Stimulated activated naive CD4-positive, alpha-beta T cell (primary cell): ENCODE measurements at places on chromosomes 4 and X.
A peak's percentile ranks its signal among the peaks of the same experiment; 100 is the strongest.

GRCh38 chrX:96432647-96433046 is 252.0 kb upstream of the DIAPH2 start:
- DNase-seq: no peak

GRCh38 chrX:53587795-53588420 is 98.6 kb downstream of the HUWE1 start:
- no peak for DNase-seq

DNA sequence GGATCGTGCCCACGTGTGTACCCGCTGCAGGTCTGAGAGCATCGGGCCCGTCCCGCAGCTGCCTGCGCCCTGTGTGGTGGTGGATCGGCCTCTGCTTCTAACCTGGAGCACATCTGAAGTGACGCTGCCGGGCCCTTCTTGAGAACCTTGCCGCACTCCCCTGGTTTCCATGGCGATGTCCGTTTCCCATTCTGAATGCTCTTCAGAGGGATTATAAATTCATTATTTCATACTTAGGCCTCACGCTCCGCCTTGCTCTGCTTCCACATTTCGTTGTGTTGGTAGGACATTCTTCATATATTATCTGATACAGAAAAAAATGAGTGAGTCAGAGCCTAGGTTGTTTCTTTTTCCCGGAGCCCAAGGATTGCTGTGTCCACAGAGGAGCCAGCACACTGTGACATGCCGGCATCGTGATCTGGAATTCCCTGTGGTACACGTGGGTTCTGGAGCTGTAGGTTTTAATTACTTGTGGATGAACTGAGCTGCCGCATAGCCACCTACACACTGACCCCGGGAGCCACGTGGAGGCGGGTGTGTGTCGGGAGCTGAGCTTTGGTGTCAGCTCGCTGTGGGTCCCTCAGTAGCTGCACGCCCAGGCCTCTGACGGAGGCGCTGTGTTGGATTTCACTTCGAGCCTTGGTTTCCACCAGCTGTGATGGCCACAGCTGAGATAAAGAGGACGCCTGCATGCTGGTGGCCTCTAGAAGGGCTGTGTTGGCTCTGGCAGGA is 63.4 kb downstream of the PSAPL1 start:
- no peak for DNase-seq

GRCh38 chrX:119231936-119232445 is 4.1 kb upstream of the PGRMC1 start:
- no peak for DNase-seq

- DNase-seq: no peak
These were observed 64.2 kb downstream of the PPP2R2C start for GRCh38 chr4:6408263-6408662.

DNA sequence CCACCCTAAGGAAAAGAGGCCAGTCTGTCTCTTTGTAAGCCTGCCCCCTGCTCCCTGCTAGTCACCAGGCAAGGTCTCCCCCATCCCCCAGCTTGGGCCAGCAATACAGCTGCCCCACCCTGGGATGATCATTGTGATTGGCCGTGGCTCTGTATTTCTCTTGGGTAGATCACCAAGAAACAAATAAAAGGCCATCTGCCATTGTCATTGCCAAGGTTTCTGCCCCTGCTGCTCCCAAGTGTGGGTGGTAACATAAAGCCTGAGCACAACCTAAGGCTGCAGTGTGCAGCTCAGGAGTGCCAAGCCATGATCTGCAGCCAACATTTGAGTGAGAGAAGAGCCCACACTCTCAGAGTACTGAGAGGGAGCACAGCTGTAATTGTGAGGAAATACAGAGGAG is 241.0 kb upstream of the POF1B start:
- DNase-seq: no peak

- no peak for DNase-seq
These were observed 6.5 kb downstream of the WFS1 start for GRCh38 chr4:6275898-6276806.

DNA sequence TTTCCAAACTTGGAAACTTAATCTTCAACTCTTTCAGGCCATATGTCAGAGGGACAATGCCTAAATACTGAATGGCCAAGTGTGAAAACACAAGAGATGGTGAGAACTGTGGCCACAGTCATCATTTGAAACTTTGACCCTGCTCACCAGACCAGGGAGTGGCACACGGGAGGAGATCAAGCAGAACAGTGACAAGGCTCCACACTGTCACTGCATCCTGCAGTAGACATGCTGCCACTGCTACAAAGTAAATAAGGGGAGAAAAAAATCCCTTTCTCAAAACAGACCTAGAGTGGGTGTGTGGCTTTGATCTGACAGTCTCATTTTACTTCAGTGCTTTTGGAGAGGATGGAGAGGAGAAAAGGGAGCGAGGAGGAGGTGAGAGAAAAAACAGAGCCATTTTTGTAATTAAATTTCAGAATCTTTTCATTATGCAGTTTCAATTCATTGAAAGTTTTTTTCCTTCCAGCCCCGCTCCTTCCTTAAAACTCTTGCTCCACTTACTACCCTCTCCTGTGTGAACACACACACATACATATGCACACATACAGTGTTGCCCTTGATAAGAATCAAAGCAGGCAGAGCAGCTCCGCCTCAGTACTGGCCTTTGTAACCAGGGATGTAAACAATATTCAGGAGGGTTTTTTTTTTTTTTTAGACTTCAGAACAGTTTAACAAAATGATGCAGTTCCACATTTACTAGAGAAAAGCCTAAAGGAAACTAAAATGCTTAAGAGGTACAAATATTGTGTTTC is 34.4 kb downstream of the NEXMIF start:
- no peak for DNase-seq

GRCh38 chr4:9894644-9895332 is 113.4 kb downstream of the DRD5 start:
- DNase-seq: no peak

DNA sequence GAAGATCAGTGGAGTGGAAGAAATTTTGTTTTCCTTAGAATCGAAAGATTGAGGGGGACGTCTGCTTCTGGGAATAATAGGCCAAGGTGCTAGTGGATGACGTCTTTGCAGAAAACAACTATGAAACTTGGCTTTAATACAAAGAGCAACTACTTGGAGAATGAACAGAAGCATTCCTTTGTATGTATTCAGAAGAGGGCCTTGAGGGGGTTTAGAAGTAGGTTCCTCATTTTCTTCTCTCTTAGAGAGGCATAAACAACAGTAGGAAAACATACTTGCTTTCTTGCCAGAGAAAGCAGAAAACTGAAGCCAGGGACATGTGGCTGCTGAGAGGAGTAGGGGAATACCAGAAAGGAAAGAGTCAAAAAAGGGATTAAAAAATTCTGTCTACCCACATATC is 167.8 kb downstream of the ZNF330 start:
- DNase-seq: no peak

DNA sequence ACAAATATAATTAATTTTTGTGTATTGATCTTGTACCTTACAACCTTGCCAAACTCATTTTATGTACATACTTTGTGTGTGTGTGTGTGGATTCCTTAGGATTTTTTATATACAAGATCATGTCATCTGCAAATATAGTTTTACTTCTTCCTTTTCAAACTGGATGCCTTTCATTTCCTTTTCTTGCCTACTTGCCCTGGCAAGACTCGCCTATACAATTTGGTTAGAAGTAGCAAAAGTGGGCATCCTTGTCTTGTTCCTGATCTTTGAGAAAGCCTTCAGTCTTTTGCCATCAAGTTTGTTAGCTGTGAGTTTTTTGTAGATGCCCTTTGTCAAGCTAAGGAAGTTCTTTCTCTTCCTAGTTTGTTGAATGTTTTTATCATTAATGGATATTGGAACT is 30.5 kb downstream of the RUFY3 start:
- no peak for DNase-seq

DNA sequence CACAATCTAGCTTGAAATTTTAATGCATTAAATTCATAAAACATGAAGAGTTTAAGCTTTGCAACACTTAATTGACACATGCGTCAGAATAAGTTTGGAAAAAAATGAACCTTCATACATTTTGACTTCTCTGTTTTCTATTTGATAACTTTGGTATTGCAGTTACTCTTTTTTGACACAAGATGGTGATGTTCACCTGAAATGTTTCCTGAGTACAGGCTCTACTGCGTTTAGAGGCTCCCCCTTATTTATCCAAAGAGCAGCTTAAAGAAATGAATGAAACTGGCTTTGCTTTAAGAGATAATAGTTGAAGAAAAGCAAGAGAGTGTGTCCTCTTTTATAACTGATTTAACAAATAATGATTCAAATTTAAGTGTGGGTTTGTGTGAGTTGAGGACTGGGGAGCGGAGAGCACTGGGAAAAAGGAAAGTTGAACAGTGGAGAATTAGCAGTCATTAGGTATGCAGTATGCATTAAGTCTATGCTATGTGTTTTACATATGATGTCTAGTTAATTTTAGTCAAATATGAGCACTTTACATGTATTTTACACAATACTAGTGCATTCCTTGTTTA is 180.6 kb upstream of the NUDT6 start:
- peak; percentile 7 for DNase-seq

DNA sequence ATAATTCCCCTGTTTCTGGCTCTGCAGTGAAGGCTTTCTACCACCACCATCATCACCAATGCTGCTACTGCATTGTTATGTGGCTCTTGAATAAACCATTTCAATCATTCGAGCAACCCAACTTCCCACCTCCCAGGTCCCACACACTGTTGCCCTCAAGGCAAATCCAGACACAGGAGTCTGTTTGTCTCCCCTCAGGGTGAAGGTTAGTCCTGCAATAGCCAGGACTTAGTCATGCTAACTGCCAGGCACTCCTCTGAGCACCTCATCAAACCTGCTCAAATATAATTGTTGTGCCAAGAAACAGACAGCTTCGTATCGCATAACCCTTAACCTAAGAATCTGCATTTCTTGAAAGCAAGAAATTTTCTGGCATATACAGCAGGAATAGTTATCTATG is 213.2 kb downstream of the KDR start:
- DNase-seq: no peak

- DNase-seq: no peak
These were observed 10.9 kb upstream of the PCDH18 start for GRCh38 chr4:137543198-137543597.

DNA sequence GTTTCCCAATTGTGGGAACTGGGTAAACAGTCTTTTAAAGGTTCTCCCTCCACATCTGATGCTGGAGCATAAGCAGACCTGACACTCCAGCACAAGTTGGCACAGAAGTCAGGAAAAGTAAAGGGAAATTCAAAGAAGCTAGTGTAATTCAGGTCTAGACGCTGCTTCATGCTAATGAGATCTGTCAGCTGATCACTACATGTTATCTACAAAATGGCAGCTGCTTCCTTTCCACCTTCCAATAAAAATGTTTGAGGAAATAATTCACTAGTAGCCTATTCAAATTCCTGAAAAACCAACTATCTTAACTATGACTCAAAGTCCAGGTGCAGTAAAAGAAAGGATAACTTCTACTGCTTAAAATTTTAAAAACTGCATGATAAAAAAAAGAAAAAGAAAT is 29.3 kb downstream of the DCAF8L2 start:
- DNase-seq: no peak

- DNase-seq: no peak
These were observed 5.2 kb upstream of the GK2 start for GRCh38 chr4:79413032-79413885.

GRCh38 chr4:74418063-74418670 is 26.8 kb upstream of the AREG start:
- no peak for DNase-seq

- no peak for DNase-seq
These were observed 35.4 kb downstream of the CEP44 start for GRCh38 chr4:174318829-174319764.

- no peak for DNase-seq
These were observed 695.4 kb upstream of the INTU start for GRCh38 chr4:126937342-126937741.

DNA sequence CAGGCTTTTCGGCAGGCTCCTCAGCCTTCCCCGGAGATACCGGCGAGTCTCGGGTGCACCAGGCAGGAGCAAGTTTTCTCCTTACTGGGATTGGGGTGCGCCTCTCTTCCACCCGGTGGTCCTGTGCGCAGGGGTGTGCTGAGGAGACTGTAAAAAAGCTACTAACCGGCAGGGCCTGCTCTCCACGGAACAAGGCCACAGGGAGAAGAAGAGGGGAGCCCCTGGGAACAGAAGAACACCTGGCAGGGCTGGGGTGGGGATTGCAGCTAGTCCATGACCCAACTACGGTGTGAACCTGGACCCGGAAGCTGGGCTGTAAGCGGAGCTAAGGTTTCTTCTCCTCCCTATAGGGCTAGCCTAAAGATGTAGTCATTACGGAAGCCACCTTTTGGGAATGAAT is 17.7 kb upstream of the ZIC3 start:
- no peak for DNase-seq

GRCh38 chr4:92483341-92483740 is 179.6 kb downstream of the GRID2 start:
- no peak for DNase-seq

DNA sequence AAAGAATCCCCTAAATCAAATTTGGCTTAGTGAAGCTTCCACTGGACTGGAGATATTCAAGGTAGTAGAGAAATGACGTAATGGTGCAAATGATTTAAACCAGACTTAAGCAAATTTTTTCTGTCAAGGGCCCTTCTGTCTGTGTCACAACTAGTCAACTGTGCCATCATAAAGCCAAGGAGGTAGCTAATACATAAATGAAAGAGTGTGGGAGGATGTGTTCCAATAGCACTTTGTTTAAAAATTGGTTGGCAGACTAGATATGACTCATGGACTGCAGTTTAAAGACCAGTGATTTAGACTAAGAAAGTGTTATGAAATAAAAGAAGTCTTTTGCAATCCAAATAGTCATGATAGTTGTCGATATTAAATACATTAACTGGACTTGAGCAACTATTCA is 24.3 kb upstream of the TEX13C start:
- DNase-seq: no peak

- DNase-seq: peak; percentile 74
These were observed 2.3 kb upstream of the NR3C2 start for GRCh38 chr4:148444296-148445070.

- no peak for DNase-seq
These were observed 48.5 kb downstream of the SNCA start for GRCh38 chr4:89788206-89789072.

GRCh38 chr4:116150152-116150551 is 935.2 kb downstream of the TRAM1L1 start:
- DNase-seq: no peak

GRCh38 chr4:111283066-111283677 is 660.3 kb upstream of the PITX2 start:
- DNase-seq: no peak

- DNase-seq: no peak
These were observed 6.6 kb downstream of the PF4V1 start for GRCh38 chr4:73859614-73860088.

GRCh38 chrX:37380924-37381323 is 31.8 kb downstream of the PRRG1 start:
- DNase-seq: no peak

- DNase-seq: no peak
These were observed 28.3 kb downstream of the GPR143 start for GRCh38 chrX:9737363-9737762.

DNA sequence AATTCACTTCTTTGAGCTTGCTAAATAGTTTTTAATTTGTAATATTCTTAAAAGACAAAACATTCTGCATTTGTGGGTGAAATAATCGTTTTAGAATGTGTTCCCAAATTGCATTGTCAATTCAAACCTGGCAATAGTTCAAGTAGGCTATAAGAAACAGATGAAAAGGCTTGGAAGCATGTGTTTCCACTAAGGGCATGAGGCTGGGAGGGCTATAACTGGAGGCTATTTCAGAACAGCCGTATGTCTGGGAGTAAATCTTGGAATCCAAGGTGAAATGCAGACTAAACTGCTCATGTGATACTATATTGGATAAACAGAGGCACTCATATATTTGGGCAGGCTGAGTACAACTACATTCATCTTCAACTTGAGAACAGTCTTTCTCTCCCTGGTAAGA is 117.4 kb upstream of the GRPR start:
- DNase-seq: no peak

GRCh38 chrX:123475068-123475724 is 257.7 kb downstream of the THOC2 start:
- DNase-seq: no peak

GRCh38 chr4:15444276-15444675 is 16.4 kb downstream of the C1QTNF7 start:
- no peak for DNase-seq
